Body of pancreas (tissue), 4 donors: ENCODE measurements at places on chromosomes 5 and 9. TPM values are rescaled to one million over a fixed set of nuclear protein-coding genes. Genes with fewer than 3 reads are reported as not detected.

GRCh38 chr5:178411083-178411482, 178.5 kb upstream of the PHYKPL start:
- no peaks in the 10 kb centered on the region for H3K36me3 ChIP-seq
- no peaks in the 10 kb centered on the region for H3K27me3 ChIP-seq
- no peaks in the 10 kb centered on the region for H3K4me1 ChIP-seq
- no peak for DNase-seq
- H3K27ac ChIP-seq: no peak overlapping the region

The IFNK gene
- total RNA-seq: not detected

DNA sequence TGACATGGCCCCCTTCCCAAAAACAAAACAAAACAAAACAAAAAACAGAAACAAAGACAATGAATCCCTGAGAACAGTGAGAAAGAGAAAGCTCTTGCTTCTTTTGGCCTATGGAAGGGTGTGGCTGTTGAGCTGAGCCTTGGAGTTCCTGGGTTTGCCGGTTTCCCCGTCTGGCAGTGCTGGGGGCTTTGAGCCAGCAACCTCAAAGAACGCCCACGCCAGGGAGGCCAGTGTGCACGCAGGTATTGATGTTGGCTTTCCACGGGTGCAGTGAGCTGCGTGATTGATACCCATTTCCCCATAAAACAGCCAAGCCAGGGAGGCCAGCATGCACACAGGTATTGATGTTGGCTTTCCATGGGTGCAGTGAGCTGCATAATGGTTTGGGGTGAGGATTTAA, 8.3 kb upstream of the LCN1 start:
- H3K4me3 ChIP-seq: no peak overlapping the region
- peak; percentile 7 for DNase-seq
- H3K27me3 ChIP-seq: no peaks in the 10 kb centered on the region
- H3K36me3 ChIP-seq: no peaks in the 10 kb centered on the region
- no peak overlapping the region for H3K27ac ChIP-seq

GRCh38 chr9:33159777-33160127, 7.4 kb downstream of the B4GALT1 start:
- H3K27ac ChIP-seq: peak overlapping the region; percentile 94
- no peaks in the 10 kb centered on the region for H3K27me3 ChIP-seq
- no peaks in the 10 kb centered on the region for H3K36me3 ChIP-seq

- H3K36me3 ChIP-seq: no peaks in the 10 kb centered on the region
- H3K4me3 ChIP-seq: no peak overlapping the region
- no peak for DNase-seq
- no peaks in the 10 kb centered on the region for H3K27me3 ChIP-seq
Observed at GRCh38 chr5:55594671-55595070, 59.9 kb upstream of the PLPP1 start.

DNA sequence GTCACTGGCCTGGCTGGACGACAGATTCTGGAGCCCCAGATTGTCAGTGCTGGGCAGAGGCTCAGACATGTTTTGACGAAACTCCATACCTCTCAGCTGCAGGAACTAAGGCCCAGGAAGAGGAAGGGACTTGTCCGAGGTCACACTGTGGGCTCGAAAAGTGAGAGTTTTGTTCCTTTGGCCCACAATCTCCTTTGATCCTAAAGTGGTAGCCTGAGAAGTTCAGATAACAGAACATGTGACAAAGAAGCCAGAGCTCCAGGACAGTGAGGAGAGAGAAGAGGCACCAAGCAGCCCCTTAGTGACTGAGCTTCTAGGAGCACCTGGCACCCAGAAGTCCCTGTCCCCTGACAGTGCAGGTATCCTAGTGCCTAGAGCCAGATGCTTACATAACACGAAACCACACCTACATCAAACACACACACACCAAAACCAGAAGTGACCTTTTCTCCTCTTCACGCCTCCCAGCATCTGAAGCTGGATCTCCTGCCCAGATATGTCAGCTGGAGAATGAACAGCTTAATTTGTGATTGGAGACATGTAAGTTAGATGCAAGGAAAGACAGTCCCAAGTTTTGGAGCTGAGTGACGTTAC, 88.9 kb downstream of the ADRB2 start:
- no peaks in the 10 kb centered on the region for H3K27me3 ChIP-seq
- no peaks in the 10 kb centered on the region for H3K36me3 ChIP-seq
- H3K27ac ChIP-seq: no peak overlapping the region
- no peak for DNase-seq
- H3K4me1 ChIP-seq: no peaks in the 10 kb centered on the region
